ENCODE measurements at places on chromosomes 2 and 18. TPM values are rescaled to one million over a fixed set of nuclear protein-coding genes. Genes with fewer than 3 reads are reported as not detected.

DNA sequence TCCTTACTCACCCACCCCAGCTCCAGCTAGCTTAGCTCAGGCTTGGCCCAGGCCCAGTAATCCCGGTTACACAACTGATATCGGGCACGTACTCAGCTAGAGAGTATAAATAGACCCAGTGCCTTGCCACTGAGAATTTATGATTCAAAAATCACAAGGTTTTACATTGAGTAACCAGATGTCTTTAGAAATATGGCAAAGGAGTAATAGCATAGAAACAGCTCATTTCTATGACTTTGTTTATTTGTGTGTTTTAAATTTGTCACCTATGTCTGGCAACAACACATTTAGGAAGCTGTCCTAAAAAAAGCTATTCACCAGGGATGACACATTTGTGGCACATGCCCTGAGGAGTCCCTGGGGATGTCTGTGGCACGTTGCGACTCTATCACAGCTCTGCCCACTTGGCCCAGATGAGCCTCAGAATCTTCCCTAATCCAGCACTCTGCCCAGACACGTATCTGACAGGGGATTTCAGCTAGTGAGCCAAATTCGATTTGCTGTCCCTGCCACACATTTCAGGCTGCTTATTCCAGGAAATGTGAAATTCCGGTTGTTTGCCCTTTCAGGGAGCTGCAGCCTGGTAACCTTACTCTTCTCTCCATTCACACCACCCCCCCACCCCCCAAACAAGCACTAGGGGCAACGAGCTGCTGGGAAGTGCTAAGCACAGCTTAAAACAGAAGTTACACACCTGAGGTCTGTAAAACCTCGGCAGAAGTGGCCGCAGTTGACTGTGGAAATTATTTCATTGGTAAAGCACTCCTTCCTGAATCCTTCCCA lies 85.4 kb upstream of the ZCCHC2 start:
- peak; percentile 57 for DNase-seq

GRCh38 chr2:219404954-219405353 lies 13.2 kb upstream of the DES start:
- DNase-seq = no peak

- no peak for DNase-seq
Observed at GRCh38 chr2:29129586-29130281, 14.5 kb downstream of the CLIP4 start.

DNA sequence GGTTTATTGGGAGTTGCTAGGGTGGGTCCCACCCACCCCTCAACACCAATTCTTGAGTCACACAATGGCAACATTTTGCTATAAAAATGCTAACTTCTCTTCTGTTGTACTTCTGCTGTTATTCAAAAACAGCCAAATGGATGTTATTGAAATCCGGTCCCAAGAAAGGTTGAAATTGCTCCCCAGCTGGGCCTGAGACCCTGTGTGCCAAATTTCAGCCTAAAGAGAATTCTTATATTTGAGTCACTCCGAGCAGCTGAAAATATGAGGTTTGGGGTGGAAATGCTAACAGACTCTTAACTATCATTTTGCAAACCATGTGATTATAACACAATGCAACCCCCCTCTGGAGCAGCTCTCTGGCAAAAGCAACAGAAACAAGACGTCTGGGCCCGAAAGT lies 27.0 kb upstream of the ACVR1 start:
- DNase-seq = no peak

DNA sequence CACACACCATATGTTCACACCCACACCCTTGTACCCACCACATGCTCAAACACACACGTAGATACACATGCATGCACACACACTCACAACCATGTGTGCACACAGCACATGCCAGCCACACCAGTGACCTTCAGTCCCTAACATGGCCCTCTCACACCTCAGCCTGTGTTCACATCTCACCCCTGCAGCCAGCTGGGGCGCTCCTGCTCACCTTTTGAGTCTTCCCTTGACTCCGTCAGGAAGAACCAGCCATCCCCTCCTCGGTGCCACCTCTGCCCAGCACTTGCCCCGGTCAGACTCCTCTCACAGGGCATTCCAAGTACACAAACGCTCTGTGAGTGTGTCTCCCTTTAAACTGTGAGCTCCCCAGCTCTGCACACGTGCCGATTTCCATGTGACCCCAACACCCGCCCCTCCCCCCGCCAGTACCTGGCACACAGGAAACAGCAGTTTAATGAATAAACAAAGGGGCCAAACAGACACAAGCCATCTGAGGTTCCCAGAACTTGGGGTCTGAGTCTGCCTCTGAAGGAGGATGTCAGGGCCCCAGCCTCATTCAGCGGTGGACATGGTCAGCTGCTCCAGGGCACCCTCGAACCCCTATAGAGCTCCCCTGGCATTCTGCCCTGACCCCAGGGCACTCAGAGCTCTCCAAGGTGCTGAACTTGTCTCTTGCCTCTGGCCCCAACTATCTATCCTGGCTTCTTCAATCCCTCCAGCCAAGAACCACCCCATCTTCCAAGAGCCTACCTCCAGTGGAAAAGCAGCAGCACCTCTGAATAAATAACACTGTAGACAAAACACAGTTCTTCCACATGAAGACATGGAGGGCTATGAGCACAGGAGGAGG lies 252.9 kb downstream of the ATAD2B start:
- no peak for DNase-seq

PAIP2B gene
- total RNA-seq = 49.2 TPM

DNA sequence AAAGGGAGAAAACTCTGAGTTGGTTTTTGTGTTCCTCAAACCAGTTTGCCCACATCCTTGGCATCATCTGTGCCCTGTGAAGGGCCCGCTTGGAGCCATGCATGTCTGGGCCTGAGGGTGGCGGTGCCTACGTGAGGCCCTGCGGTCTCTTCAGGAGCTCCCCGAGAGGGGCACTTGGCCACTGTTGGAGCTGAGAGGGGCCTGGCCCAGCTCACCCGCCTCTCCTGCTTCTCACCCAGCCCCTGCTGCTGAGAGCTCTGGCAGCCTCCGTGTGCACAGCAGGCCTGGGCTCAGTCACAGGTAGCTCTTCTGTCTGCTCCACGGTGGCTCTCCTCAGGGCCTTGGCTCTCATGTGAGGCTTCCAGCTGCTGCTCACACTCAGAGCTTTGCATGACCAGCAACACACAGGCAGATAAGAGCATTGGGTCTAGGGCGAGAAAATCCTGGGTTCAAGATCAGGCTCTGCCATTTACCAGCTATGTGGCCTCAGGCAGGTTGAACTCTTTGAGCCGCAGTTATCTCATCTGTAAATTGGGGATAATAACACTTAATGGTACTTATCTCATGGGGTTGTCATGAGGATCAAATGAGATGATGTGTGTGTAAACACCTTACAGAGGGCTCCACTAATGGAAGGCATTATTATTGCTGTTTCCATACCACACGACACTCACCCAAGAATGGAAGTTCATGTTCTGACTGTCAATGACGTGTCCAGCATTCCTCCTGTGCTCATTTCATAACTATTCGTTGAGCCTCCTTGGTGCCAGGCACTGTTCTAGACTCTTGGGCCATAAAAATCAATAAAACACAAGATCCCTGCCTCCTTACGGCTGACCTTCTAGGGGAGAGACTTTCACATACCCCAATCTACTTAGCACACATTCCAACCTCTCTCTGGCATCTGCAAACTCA lies 41.6 kb upstream of the PLB1 start:
- DNase-seq = no peak

COLEC12 gene
- total RNA-seq = 3.9 TPM

DNA sequence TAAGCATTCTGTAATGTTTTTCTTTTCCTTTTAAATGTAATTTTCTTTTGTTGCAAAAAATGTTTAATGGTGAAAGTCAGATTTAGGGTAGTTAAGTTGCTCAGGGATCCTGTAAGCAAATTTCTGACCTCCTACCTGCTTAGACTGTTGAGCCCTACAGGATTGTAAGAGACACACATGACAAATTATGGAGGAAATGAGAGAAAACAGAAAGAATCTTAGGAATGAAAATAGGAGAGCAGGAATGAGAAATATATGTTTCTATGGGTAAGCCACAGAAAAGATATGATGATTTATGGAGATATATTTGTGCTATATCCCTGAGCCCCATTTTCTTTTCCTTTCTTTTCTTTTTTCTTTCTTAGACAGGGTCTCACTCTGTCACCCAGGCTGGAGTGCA lies 28.3 kb downstream of the CYBRD1 start:
- DNase-seq = no peak

TMEM37 gene
- 11.1 TPM for total RNA-seq

GRCh38 chr2:196502386-196502785 lies 137.1 kb upstream of the CCDC150 start:
- no peak for DNase-seq

GRCh38 chr2:118732432-118732831 lies 115.0 kb downstream of the EN1 start:
- no peak for DNase-seq

- no peak for DNase-seq
Observed at GRCh38 chr18:31791817-31792579, 31.3 kb upstream of the SLC25A52 start.

GRCh38 chr2:108823286-108823685 lies 36.7 kb downstream of the CCDC138 start:
- no peak for DNase-seq

DNA sequence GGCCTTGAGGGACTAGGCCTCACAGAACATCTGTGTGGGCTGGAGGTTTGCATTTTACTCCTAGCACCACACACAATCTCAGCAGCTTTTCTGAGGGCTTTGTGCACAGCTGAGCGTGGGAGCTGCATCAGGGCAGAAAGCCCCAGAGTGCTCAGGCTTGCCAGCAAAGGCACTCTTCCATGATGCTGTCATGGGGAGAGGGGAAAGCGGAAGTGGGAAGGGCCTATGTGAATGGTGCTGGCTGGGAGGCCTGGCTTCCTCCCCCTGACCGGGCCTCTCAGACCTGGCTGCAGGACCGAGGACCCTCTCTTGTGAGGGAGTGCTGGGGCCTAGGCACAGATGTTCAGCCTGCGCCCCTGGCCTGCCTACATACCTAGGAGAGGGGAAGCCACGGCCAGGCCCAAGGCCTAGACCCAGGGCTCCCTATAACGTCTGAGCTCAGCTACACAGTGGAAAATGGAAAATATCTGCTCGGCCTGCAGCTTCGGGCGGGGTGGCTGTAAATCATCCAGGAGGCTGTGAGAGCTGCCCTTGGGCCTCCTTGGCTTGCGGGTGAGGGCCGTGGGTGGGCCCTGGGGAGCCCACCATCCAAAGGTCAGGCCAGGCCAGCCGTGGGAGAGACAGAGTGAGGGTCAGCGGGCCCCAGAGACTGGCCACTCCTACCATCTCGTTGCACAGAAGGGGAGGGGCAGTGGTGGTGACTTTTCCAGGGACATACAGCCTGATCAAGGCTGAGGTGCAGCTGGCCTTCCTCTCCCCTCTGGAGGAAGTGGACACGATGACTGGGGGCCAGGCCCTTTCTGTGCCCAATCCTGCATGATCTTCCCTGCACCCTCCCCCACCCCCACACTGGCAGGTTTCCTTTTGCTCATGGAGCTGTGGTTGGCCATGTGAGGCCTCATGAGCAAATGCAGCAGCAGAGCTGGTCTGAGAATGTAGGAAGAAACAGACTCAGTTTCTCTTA lies 22.8 kb downstream of the GLI2 start:
- peak; percentile 52 for DNase-seq

- DNase-seq = no peak
Observed at GRCh38 chr2:132419235-132419634, 2.6 kb downstream of the GPR39 start.

DNA sequence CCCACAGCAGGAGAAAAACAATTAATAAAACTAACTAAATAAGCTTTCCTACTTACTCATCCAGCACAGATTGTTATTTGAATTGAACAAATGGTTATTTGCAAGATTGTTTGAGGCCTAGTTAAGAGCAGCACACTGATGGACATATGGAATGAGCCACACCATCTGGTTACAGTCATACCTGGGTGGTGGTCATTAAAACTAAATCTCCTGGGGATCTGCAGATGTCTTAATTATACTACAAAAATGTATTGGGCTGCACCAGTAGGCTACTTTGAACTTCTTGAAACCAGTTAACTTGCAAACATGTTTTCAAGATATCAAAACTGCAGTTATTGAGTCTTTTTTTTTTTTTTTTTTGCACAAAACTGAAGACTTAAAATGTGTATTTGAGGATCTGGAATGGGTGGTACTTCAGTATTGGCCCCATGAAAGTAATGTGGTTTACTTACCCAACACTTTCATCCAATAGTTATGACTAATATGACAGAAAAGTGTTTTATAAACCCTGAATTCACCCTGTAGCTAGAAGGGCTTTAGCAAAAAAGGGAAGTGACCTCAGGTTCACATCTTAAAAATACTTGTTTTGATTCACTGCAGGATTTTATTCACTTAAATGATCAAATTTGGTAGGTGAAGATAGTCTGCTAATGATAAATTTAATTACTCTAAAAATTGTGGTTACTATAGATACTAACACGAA lies 10.8 kb downstream of the AGFG1 start:
- DNase-seq = no peak

MYO3B gene
- 0.55 TPM for total RNA-seq

STAT4 gene
- total RNA-seq = 2.5 TPM

GRCh38 chr18:24187049-24187448 lies 48.2 kb downstream of the CABYR start:
- DNase-seq = no peak

GRCh38 chr2:31515586-31515985 lies 65.2 kb downstream of the SRD5A2 start:
- DNase-seq = no peak

TYW5 gene
- 2.2 TPM for total RNA-seq

INO80C gene
- total RNA-seq = 7.6 TPM

GRCh38 chr2:164737612-164738081 lies 104.0 kb downstream of the COBLL1 start:
- peak; percentile 63 for DNase-seq

GRCh38 chr2:1224901-1225300 lies 188.4 kb upstream of the TPO start:
- no peak for DNase-seq

- peak; percentile 90 for DNase-seq
Observed at GRCh38 chr2:241540771-241541561, 17.6 kb upstream of the BOK start.

ZNF514 gene
- total RNA-seq = 16.3 TPM

SEMA4C gene
- total RNA-seq = 6.8 TPM

DNA sequence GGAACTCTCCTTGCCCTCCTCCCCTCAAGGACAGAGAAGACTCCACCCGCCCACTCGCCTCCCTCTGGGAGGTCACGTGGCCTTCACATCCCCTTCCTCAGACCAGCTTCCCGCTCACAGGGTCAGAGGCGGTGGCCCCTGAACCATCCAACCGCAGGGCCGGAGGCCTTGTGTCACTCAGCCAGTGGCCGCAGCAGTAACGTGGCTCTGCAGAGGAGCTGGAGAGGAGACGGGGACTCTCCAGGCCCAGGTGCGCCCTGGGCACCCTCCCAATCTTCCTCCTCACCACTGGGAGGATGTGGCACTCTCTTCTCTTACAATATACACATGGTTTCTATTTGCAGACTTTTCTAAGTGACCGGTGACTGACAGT lies 161.7 kb downstream of the TWIST2 start:
- no peak for DNase-seq

DNA sequence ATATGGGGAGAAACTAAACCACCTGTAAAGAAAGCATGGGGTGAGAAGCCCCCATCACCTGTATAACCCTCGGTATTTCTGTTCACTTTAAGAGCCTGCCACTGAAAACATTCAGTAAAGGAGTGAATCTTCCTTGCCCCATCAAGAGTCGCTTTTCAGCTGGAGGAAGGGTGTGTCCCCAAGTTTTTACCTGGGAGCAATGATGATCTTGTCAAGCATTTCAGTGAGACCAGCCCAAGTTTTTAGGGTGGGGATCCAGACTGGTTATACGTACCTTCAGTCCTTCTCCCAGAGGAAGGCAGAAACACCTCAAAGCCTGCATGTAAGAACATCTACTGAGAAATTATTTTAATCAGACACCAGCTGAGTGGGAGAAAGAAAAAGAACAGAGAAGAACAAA lies at the start of gene DSG1:
Gene DSG1, plus strand, starts transcription at position 301 of the 400 bp plus-strand sequence. CDS start 141 bp downstream, outside the sequence.
- DNase-seq = no peak

Measured in pancreas (tissue), 10 donors.